ENCODE measurements at places on chromosomes 7 and 10.

GRCh38 chr7:151168003-151168786, 701 bp upstream of the GBX1 start:
- peak; percentile 59 for DNase-seq

- no peak for DNase-seq
These were observed 82.5 kb downstream of the VWDE start for GRCh38 chr7:12320987-12321647.

DNA sequence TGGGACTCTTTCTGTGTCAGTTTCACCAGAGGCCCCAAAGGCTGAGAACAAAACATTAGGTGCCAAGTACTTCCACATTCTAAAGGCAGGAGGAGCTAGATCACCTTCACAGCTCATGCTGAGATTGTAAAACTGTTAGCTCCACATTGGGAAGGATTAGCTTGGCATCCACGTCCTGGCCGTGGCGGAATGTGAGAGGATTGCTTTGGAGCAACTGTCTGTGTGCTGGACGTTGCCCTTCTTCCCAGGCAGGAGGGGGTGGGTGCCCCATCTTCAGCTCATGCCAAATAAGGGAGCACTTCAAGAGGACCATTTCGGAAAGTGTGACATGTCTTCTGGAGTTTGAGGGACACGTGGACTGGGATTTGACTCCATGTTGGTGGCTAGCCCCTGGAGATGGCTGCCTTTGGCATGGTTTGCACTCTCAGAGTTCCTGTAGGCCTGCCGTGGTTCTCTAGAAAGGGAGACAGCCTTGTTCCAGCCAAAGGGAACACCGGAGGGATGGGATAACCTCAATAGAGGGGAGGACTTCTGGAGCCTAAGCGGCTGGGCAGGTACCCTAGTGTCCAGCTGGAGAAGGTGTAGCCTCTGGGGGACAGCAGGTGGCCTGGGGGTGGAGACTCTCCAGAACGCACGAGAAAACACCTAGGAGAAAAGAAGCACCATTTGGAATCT, 19.9 kb upstream of the FMC1 start:
- DNase-seq = peak; percentile 57

DNA sequence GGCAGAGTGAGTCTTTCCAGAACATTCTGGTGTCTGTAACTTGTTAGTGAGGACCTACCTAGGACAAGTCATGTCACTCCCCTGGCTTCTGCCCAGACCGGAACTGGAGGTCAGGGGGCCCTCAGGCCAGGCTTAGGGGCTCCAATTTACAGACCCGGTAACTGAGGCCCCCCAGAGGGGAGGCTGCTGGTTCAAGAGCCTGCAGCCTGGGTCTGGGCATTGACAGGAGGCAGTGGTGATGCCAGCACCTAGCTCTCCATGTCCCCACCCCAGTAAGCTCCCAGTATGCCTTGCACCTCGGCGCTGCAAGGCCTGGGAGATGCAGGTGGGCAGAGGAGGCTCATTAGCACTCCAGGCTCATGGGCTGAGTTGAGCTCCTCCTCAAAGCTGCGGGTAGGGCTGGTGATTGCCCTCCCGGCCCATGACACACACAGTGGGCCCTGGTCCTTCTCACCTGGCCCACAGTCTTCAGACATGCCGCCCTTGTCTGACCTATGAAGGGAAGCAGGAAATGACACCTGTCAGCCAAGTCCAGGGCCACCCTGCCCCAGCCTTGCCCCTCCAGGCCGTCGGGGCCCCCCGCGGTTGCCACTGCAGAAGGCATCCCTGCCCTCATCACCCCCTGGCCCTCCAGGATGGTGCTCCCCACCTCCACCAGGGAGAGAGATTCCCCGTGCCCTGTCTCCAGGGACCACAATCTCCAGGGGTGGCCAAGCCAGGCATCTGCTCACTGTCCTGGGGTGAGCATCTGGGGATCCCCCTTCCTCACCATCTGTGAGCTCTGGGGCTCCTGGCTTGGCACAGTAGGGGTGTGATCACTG, 88.3 kb upstream of the TMEM248 start:
- DNase-seq = no peak

- DNase-seq = no peak
These were observed 224.0 kb downstream of the TNS3 start for GRCh38 chr7:47357863-47358262.

- DNase-seq = peak; percentile 82
These were observed 448 bp upstream of the SRPK2 start for GRCh38 chr7:105389088-105389650.

DNA sequence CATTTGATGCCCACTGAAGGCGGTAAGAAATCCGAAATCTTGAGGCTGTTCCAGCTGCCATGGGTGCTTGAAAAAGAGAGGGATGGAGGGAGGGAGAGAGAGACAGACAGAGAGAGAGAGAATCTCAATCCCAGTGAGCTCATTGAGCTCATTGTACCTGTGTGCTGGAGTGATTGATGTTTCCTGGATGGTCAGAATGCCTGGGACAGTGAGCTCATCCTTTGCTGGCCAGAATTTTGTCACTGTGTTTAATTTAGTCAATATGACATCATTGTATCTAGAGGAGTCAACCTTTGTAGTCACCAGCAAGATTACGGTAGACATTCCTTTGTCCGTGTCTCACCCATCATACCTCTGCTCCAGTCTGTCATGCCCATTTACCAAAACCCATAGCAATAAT, 625.4 kb upstream of the POM121L12 start:
- DNase-seq = no peak

DNA sequence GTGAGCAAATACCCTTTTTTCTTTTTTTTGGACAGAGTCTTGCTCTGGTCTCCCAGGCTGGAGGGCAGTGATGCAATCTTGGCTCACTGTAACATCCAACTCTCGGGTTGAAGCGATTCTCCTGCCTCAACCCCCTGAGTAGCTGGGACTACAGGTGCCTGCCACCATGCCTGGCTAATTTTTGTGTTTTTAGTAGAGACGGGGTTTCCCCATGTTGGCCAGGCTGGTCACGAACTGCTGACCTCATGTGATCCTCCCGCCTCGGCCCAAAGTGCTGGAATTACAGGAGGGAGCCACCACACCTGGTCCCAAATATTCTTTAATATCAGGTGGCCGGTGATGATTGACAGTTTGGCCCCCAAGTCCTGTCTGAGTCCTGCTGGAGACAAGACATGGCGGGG, 6.6 kb downstream of the LAT2 start:
- DNase-seq = no peak

GRCh38 chr10:68153473-68154210, 44.4 kb downstream of the MYPN start:
- peak; percentile 97 for DNase-seq

GRCh38 chr7:25486656-25487055, 258.4 kb upstream of the NPVF start:
- no peak for DNase-seq
